ENCODE measurements at places on chromosomes 12 and 14. TPM values are rescaled to one million over a fixed set of nuclear protein-coding genes. Genes with fewer than 3 reads are reported as not detected.

ADGRD1 gene
- total RNA-seq = 0.56 TPM

REM2 gene
- 0.23 TPM for total RNA-seq

SOCS4 gene
- total RNA-seq = 10.0 TPM

SLC25A21 gene
- 0.53 TPM for total RNA-seq

KRT78 gene
- 0.20 TPM for total RNA-seq

PDE3A gene
- 2.8 TPM for total RNA-seq

B4GALNT3 gene
- total RNA-seq = 0.52 TPM
